Kidney (tissue), 22 donors: ENCODE measurements at places on chromosomes 2 and 18. TPM values are rescaled to one million over a fixed set of nuclear protein-coding genes. Genes with fewer than 3 reads are reported as not detected.

Gene CACNB4
- polyA plus RNA-seq = 1.3 TPM

DNA sequence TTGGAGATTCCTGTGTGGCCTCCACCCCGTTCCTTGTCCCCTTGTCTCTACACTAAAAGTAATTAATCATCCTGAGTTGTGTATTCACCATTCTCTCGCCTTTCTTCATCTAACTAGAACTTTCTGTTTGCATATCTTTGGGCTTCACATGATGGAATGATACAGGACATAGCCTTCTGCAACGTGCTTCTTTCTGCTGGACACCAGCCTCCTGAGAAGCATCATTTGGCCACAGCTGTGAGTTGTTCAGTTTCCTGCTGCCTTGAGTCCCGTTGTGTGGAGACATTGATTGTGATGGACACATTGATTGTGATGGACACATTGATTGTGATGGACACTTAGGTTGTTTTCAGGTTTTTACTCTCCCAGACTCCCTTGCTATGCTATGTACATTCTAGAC is 139.3 kb downstream of the KCTD1 start:
- no peak for DNase-seq

Gene UPP2
- 20.9 TPM for polyA plus RNA-seq

DNA sequence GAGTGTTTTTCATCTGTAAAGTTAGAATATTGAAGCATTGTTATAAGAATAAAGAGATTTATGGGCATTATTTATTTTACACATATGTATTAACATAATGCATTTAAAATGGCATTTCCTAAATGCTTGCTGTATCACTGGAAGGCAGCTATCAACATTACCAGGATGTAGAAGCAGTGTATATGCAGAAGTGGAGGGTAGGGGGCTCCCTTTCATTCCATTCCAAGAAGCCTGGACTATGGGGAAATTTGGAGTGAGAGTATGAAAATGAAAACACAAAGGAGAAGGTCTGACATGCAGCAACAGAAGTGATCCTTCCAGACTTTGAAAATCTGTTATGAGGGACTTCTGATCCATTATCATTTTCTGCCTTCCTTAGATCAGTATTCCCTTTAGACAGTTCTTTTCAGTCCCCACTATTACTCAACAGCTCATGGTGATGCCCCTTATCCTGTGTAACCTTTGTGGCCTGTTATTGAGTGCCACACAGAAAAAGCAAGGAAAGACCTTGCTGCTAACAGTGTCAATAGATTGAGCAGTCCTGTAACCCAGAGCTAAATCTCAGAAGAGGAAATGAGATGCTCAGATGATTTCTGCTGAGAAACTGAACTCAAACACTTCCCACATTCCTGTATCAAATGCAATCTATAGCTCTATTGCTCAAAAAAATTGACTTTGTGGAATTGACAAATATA is 216.6 kb downstream of the HNMT start:
- DNase-seq = no peak

- no peak for DNase-seq
These were observed 263.8 kb downstream of the KCNE4 start for GRCh38 chr2:223315813-223316212.

Gene GREB1
- 1.8 TPM for polyA plus RNA-seq

GRCh38 chr2:50641633-50642032 is 390.3 kb downstream of the NRXN1 start:
- DNase-seq = no peak

Gene DLGAP1
- 1.2 TPM for polyA plus RNA-seq

GRCh38 chr2:44934038-44934982 is 7.2 kb upstream of the SIX3 start:
- no peak for DNase-seq

DNA sequence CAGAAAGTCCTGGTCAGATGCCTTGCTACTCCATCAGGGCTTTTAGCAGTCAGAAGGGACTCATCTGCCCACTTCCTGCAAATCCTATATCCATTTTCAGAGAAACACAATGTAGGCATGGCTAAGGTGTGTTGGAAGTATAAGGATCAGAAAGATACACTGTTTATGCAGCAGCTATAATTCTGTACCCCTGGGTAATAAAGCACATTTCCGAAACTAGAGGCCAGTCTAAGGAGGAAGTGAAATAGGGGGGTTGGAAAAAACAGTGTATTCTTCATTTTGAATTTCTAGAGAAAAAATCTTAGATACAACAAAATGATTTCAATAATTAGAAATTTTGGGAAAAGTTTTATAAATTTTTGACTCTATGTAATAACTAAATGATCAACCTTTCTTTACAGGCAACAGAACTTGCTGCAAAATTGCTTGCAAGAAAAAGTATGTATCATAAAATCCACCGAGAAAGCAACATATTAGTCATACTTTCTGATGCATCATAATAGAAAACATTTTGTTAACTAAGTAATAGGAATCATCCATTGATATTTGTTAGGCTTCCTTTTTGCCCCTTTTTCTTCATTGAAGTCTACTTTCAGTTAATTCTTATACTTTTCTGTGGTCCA is 47.4 kb downstream of the FSIP2 start:
- DNase-seq = no peak

Gene DPYSL5
- not detected for polyA plus RNA-seq

GRCh38 chr2:37357069-37357468 is 12.6 kb downstream of the QPCT start:
- DNase-seq = no peak

Gene STON1
- 5.8 TPM for polyA plus RNA-seq

Gene CYS1
- 276 TPM for polyA plus RNA-seq

DNA sequence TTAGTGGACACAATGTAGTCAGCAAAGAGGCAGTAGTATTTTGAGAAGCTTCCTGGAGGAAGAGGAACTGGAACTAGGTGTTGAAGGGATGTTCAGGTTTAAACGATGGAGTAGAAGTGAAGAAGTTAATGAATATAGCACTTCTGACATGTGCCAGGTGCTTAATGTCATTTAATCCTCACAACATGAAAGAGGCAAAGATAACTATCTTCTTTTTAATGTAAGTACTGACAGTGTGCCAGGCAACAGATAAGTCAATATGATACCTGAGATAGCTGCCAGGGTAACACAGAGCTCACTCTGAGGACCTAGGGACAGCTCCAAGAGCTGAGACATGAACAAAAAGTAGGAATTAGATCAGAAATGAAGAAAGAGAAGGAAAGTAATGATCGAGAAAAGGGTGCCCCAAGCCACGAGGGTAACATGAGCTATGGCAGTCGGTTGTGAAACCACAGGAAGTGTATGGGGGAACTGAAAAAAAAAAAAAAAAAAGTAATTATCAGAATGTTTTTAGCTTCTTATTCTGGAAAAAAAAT is 140.7 kb downstream of the RNF144A start:
- no peak for DNase-seq

DNA sequence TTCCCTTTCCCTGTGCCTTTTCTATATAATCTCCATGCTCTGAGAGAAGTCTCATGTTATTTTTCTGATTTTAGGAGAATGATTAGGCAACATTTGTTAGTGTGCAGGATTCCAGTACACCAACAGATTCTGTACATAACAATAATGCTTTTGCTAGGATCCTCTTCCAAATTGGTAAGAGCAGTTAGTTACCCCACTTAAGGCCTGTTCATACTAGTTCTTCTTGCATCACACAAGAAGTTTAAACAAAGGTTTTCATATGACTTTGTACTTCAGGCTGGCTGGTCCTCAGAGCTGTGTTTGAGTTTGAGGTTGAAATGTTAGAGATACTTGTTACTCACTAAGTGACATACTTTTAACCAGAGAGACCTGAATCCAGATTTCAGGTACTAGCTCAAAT is 686.9 kb upstream of the NRXN1 start:
- no peak for DNase-seq

Gene SOCS6
- 5.1 TPM for polyA plus RNA-seq

- no peak for DNase-seq
These were observed 17.5 kb upstream of the EXOC6B start for GRCh38 chr2:72843301-72843700.

DNA sequence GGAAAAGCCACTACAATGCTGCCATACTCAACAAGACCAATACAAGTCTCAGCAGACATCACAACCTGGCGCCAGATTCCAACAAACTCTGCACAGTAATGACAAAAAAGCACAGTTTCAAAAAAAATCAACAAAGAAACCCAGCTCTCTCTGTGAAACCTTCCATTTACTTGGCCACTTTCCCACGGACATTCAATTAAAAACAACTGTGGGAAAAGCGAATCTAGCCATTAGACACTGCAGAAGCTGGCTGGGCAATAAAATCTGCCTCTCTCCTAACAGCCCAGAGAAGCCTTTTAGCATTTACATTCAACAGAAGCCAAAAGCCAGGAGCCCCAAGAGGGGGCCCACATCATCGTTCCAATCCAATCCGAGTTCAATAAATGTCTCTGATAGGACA is 128.9 kb downstream of the HDAC4 start:
- DNase-seq = no peak

DNA sequence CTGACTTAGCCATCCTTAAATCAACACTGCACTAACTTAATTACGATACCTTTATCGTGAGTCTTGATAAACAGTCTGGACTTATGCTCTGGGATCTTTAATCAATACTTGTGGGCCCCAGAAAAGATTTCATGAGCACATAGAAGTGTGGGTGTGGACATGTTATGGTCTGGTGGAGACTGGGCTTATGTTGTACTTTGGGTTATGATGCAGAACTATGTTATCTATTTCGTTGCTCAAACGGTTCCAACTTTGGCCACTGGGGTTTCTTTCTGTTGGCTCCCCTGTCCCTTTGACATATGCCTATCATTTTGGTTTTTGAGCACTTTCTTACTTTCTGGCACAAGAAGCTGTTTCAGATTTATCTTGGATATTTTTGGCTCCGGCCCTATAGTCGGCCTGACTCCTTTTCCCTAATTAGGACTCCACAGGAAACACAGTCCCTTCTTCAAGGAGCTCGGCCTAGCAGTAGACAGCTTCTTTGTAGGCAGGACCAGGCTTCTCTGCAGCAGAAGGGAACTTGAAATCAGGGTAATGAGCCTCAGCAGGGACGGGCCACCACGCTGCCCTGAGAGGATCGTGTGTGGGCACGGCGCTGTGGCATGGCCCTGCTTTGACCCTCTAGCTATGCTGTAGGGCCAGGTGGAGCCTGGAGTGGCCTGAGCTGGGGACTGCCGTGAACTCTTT is 54.6 kb upstream of the TXNDC2 start:
- no peak for DNase-seq

DNA sequence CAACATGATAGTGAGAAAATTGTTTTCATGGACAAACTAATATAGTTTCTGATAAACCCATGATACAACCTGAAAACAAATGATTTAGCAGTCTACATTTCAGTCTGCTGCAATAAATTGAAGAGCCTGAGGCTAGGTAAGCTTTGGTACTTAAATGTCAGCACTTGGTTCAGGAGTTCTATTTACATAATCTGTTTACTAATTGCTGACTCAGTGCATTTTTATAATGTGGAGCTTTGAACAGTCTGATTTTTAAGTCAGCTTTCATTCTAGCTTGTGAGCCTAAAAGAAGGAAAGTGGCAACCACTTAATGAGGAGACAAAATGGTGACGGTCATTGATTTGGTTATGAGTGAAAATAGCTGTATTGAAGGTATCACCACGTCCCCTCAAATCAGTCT is 488.6 kb downstream of the CPS1 start:
- no peak for DNase-seq

DNA sequence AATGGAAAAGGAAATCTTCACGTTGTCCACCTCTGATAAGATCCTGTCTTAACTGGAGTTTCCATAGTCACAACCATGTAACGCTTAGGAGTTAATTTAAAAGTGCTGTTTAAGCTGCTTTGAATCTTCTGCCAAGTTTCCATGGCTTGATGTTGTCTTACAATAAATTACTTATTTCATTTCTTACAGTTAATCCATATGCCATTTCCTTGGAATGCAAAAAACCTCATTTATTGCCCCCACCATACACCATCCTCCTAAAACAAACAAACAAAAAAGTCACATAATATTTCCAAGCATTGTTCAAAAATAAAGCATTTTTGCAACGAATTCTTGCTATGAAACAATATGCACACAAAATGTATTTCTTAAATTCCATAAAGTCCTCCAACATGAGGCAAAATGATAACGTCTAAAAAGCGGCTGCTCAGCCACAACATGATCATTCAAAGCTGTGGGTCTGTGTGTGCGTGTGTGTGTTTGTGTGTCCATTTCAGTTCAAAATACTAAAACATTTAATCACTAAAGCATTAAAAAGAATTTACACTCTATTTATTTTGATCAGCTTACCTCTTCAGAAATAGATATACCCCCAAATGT is 46.8 kb upstream of the PXDN start:
- no peak for DNase-seq

Gene ABCG8
- polyA plus RNA-seq = 0.09 TPM

DNA sequence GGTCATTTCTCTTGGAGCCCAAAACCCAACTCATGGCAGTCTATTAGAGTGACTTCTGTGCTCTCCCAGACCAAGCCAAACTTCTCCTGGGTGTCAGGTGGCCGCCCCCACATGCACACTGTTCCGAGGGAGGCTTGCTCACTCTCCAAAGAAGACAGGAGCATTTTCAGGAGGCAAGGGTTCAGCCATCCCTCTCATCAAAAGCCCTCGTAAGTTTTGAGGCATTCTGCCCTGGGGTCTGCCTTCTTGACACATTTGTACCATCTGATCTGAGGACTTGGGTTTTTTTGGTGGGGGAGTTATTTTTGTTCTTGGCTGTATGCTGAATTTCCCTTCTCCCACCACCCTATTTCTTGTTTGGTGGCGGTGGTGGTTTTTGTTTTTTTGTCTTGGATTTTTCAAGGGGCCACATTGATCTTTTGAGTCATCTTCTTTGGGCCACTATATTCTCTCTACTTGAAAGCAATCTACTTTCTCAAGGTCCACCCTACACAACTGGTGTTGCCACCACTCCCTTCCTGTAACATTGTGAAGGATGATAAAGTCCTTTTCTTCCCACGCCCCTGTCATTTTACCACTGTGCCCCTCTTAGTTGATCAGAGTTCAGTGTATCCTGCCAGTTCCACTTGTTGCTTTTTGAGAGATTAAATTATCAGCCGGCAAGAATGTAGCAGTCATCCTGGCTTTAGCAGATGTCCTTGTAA is 255.8 kb downstream of the CYP26B1 start:
- no peak for DNase-seq

GRCh38 chr2:45849491-45850283 is 198.2 kb downstream of the PRKCE start:
- no peak for DNase-seq

Gene TANC1
- 9.2 TPM for polyA plus RNA-seq

DNA sequence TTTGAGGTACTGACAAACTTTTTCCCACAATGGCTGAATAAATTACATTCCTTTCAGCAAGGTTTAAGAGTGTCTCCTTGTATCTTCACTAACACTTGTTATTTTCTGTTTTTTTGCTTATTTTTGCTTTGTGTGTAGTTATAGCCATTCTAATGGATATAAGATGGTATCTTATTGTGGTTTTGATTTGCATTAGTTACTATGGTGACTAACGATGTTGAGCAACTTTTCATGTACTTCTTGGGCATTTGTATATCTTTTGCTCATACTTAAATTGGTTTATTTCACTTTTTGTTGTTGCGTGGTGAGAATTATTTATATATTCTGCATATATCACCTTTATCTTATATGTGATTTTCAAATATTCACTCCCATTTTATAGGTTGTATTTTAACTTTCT is 79.9 kb upstream of the FSIP2 start:
- no peak for DNase-seq

DNA sequence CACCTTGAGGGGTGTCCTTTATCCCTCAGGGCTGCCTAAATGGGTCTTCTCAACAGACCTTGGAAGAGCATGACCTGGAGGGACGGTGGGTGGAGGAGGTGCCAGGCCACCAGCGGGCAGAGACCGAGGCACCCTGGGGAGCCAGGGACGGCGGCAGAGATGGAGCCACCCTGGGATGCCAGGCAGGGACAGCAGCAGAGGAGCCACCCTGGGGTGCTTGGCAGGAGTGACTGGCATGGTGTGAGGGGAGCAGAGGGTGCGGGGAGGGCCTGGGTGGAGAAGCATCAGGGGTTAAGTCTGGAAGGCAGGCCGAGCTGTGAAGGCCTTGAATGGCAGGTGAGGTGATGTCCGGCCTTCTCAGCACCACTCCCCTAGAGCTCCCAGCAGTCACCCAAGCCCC is 56.1 kb downstream of the CIB4 start:
- DNase-seq = no peak
